ENCODE measurements at places on chromosomes 7 and 10. TPM values are rescaled to one million over a fixed set of nuclear protein-coding genes. Genes with fewer than 3 reads are reported as not detected.

GRCh38 chr7:126210707-126211106 is 1042.0 kb downstream of the GRM8 start:
- peak; percentile 11 for DNase-seq

DNAJB12 gene
- polyA plus RNA-seq, result 18.0 TPM

GRCh38 chr10:84424731-84425167 is 96.4 kb downstream of the CCSER2 start:
- peak; percentile 93 for DNase-seq

DNA sequence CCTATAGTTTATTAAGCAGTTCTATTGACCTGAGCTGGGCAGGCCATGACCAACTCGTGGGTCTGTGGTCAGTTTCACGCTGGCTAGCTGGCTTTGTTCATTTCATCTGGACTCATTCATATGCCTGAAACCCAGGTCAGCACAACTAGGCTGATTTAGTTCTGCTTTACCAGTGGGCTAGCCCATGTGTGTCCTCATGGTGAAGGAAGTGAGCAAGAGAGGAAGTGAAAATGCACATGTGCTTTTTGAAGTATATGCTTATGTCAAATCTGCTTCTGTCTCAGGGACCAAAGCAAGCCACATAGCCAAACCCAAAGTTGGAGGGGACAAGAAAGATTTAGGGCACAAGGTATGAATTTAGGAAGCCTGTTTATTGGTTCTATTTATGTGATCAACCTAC is 154.5 kb downstream of the RNF133 start:
- DNase-seq, result no peak

NKX2-3 gene
- not detected for polyA plus RNA-seq

DNA sequence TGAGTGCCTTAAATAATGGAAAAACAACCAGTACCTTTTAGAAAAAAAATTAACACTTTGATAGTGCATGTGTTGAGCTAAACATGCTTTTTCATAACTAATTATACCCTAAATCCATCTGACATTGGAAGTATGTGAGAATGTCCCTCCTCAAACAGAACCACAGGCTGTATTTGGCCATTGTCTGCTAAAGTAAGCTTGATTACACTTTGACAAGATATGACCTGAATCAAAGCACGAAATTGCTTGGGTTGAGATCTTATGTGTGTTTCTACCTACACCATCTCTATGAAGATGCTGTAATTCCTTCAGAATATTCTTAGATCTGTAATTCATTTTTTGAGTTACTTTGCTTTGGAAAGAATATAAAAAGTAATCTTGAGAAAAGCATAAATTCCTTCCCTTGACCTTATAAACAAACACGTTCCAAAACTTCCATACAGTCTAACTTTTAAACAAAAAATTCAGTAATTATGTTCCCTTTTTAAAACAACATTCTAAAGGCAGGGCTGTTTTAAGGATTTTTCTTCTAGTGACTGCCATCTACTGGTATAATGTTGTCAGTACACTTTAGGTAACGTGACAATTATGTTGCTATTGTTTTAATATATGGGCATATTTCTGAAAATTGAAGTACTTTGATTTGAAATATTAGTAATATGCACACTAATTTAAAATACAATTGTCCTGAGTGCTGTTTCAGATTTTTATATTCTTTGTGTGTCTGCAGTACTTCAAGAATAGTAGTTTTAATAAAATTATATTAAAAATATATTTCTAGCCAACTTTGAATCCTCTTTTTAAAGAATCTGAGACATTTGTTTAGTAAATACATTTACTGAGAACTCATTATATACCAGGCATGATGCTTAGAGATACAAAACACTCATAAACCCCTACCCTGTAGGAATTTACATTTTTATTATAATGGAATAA is 20.9 kb downstream of the CD36 start:
- DNase-seq, result no peak

GCC1 gene
- polyA plus RNA-seq, result 8.5 TPM

- no peak for DNase-seq
Observed at GRCh38 chr10:47296156-47296894, 3.7 kb upstream of the GDF10 start.

- DNase-seq, result no peak
Observed at GRCh38 chr10:131570716-131571307, 259.3 kb upstream of the TCERG1L start.

- DNase-seq, result no peak
Observed at GRCh38 chr7:106871793-106872571, 6.9 kb downstream of the PIK3CG start.

HOXA2 gene
- 0.27 TPM for polyA plus RNA-seq

- peak; percentile 69 for DNase-seq
Observed at GRCh38 chr10:98269435-98269912, 1.5 kb upstream of the LOXL4 start.

C10orf88 gene
- 4.3 TPM for polyA plus RNA-seq

CLDN3 gene
- polyA plus RNA-seq, result not detected

C7orf33 gene
- polyA plus RNA-seq, result not detected

SMO gene
- polyA plus RNA-seq, result 9.5 TPM

CDC14C gene
- not detected for polyA plus RNA-seq

DNA sequence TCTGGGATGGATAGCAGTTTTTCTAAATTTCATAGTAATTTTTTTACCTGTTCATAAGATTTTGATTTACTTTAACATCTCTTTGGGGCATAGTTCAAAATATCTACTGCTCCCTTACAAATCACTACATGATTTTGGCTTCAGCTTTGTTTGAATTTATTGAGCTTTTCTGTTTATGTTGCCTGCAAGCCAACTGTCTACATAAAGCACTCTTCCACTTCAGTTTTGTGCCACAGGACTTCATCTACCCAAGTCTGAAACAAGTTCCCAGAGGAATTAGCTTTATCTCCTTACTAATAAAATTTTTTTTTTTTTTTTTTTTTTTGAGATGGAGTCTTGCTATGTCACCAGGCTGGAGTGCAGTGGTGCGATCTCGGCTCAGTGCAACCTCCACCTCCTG is 45.4 kb upstream of the KMT2E start:
- no peak for DNase-seq

- no peak for DNase-seq
Observed at GRCh38 chr7:875051-875450, 1.3 kb upstream of the GET4 start.

DNA sequence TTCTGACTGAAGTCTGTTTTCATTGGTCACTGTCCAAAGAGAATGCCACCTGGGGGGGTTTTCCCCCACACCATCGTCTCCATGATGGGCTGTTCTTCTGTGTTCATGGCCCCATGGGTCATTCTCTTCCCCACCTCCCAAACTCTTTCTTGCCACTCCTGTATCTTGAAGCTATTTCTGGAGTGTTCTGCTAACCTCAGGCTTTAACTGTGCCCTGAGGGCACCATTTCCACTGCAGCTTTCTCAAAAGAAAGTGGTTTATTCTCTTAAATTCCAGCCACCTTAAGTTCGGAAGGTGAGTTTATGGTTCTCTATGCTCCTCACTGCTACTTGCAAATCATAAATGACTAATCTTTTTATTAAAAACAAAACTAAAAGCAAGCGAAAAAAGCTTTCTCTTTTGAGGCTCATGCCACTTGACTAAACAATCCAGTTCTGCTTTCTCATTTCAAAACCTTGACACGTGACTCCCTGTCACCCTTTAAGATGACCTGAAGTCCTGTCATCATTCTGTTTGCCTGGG is 7.4 kb upstream of the APBB1IP start:
- no peak for DNase-seq

LRMDA gene
- not detected for polyA plus RNA-seq

ZNF736 gene
- 0.99 TPM for polyA plus RNA-seq

FMC1 gene
- 8.0 TPM for polyA plus RNA-seq

GRCh38 chr7:77587272-77587671 is 50.2 kb downstream of the PTPN12 start:
- no peak for DNase-seq

DNA sequence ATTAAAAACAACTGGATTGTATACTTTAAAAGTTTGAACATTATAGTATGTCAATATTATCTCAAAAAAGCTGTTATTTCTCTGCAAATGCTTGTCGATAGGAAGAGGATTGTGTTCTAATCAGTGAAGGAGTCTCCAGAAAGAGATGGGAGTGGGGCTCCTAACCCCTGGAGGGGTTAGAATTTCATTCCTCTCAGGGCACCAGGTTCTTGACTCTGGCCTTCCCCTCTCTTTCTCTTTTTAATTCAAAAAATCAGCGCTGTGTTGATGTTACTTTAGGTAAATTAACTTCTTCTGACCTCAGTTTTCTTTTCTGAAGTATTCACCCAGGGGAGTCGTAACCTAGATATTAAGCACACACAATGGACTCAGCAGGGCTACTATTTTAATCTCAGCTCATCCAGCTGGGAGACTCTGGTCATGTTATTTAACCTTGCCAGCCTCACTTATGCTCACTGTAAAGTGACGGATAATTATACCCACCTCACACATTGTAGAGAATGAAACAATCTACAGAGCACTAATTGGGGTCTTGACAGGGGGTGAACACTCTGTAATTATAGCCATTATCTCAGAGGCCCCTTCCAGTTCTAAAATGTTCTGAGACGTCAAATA is 59.4 kb downstream of the GCC1 start:
- no peak for DNase-seq

- no peak for DNase-seq
Observed at GRCh38 chr7:155233311-155234157, 64.1 kb upstream of the INSIG1 start.

DNA sequence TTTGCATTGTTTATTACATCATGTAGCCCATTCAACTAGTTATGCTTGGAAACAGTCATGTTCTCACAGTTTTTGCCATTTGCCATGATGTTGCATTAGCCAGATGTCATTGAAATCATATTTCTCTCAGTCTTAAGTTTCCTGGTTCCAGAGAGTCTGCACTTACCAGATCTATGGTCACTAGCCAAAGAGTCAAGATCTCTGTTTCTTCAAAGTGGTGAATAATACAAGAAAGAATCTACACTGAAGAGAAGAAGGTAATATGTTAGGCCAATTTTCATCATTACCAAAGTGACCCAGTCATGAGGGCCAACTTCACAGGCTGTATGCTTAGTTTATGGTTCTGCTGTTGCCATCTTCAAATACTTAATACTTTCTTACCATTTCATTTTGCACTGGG is 89.0 kb upstream of the PHYHIPL start:
- no peak for DNase-seq

DNA sequence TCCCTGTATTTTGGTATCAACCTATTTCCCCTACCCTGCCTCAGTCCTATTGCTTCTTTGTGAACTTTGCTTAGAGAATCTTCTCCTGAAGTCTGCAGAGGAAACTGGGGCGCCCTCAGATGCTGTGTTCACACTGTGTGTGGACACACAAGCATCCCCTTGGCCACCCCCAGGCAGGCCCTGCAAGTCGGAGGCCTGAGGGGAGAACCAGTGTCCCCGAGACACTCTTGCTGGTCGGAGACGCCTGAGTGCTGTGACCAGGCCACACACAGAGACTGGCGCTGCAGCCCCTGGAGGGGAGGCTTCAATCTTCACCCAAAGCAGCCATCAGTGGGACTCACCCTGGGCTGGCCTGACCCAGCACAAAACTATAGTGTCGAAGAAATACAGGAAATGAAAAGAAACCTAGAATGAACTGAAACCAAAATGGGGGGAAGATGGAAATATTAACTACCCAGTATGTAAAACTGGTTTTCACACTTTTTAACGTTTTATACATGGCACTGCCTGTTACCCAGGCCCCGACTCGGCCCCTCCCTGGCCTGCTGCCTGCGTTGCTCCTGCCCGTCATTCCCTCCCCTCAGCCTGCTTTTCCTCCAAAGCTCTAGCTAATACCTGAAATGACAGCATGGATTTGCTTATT is 48.4 kb upstream of the FAM20C start:
- DNase-seq, result no peak

TMEM273 gene
- not detected for polyA plus RNA-seq

- no peak for DNase-seq
Observed at GRCh38 chr7:28592861-28593260, 180.5 kb downstream of the CREB5 start.

KLF14 gene
- 0.04 TPM for polyA plus RNA-seq

LRRC4 gene
- polyA plus RNA-seq, result 0.08 TPM

DNA sequence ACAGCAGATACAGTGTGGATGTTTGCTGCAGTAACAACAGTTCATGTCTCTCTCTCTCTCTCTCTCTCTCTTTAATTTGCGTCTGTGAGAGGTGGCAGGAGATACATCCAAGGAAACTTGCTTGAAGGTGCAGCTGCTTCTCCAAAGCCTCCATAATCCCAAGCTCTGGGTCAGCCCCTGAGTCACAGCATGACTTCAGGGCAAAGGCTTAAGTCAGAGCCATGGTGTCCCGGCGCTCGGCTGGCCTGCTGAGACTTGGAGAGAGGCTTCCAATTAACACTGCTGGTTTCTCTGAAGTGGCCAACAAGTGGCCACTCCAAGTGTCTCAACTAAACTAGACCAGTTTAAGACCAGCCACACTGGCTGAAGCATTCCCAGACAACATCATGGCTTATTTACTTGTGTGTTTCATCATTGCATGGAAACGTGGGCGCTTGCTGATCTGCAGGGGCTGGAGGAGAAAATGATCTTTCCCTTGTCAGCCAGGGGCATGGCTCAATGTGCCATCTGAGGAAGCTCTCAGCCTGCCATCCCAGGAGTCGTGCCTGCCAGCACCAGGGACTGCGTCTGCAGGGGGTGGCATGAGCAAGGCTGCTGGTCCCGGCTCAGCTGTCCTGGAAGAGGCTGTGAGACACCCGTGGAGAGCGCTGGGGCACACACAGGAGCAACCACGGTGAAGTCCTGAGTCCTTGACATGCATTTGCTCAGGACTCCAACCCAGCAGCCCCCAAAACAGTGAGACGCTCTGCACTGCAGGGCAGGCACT is 254.2 kb downstream of the COBL start:
- no peak for DNase-seq

CCDC3 gene
- 0.21 TPM for polyA plus RNA-seq

SLC13A1 gene
- polyA plus RNA-seq, result not detected

GRCh38 chr10:53236941-53237340 is 464.4 kb upstream of the MBL2 start:
- no peak for DNase-seq

- DNase-seq, result no peak
Observed at GRCh38 chr7:119256001-119256400, 1017.0 kb upstream of the KCND2 start.

DNA sequence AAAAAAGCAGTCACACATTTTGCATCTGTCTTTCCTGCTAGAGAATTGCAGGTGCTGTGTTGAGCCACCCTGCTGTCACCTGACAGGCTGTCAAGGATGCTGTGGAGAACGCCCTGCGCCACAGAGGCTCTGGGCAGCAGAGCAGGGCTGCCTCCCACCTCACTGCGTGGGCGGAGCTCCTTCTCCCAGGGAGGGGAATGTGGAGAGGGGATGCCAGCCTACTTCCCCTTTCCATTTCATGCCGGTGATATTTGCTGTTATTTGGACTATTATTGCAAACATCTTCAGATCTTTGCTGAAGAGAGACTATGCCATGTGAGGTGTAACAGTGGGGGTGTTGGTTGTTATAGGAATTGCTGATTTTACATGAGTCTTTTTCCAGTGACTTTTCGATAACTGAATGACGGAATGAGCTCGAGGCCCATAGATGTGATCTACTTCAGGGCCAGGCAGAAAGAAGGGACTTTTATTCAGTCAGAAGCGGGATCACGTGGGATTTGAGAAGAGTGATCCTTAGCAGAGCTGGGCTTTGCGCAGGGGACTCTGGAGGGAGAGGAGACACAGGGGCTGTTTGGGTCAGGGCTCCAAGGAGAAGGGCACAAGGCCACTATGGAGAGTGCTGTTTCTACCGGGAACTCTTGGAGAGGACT is 13.6 kb upstream of the PRKAG2 start:
- no peak for DNase-seq

- DNase-seq, result no peak
Observed at GRCh38 chr10:10779511-10779910, 238.2 kb upstream of the CELF2 start.
